SW 1271 (cell line): ENCODE measurements at places on chromosomes 3 and 15.

DNA sequence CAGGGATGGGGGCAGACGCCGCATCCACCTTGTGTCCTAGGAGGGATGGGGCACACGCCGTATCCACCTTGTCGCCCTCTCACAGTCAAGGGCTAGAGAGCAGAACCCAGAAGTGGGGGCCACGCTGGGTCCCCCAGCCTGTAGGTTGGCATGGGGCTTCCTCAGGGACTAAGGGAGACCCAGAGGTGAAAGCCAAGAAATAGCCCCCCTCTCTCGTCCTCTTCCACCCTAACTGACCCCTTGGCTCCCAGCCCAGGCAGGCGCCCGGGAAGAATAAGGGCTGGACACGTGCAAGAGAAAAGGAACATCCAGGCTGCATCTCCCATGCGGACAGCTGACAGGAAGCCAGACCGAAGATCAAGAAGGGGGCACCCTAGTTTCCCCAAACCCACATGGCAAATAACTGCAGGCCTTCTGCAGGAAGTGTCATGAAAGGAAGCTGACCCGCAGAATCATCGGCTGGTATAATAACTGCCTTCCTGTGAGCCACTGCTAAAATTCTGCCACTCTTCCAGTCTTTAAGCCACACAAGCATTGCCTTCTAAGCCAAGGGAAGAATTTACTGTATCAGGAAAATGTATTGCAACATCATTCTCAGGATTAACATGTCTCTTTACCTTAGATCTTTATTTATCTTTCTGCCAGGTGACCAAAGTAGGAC lies 38.5 kb upstream of the TFRC start:
- DNase-seq = no peak

GRCh38 chr15:52529940-52530339 lies 1.3 kb upstream of the MYO5A start:
- no peak for DNase-seq

DNA sequence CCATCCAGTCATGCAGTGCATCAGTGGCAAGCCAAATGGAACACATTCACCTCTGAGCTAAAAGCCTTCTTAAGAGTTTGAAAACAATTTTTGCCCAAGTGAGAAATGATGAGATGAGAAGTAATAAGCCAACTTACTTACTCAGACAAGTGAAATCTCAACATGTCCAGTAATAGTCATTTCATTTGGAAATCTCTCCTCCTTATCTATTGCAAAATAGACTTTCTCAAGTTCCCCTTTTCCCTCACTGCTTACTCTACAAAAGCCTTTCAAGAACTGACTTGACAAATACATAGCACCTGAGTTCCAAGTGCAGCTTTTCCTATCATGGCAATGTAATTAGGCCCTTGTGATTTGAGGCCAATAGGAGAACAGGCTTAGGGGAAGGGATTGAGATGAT lies 282.3 kb downstream of the SLC9A9 start:
- DNase-seq = no peak

DNA sequence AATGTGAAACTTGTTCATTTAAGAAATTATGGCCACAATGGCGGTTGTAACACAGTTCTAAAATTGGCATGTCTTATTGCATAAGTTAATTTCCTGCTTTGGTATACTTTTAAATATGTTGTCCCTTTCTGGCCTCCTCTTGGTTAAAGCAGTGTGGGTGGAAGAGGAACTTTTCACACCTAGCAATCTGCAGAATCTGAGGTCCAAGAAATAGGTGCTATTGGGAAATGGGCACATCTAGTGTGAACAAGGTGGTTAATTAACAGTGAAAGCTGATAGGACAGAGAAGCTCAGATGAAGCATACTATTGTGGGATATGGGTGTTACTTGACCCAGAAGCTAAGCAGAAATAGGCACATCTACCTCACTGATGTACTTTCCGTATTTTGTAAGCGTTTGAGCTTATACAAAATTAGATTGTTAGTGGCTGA lies 10.6 kb downstream of the CMC1 start:
- DNase-seq = no peak

GRCh38 chr15:63677778-63678177 lies 80.6 kb downstream of the FBXL22 start:
- DNase-seq = no peak

DNA sequence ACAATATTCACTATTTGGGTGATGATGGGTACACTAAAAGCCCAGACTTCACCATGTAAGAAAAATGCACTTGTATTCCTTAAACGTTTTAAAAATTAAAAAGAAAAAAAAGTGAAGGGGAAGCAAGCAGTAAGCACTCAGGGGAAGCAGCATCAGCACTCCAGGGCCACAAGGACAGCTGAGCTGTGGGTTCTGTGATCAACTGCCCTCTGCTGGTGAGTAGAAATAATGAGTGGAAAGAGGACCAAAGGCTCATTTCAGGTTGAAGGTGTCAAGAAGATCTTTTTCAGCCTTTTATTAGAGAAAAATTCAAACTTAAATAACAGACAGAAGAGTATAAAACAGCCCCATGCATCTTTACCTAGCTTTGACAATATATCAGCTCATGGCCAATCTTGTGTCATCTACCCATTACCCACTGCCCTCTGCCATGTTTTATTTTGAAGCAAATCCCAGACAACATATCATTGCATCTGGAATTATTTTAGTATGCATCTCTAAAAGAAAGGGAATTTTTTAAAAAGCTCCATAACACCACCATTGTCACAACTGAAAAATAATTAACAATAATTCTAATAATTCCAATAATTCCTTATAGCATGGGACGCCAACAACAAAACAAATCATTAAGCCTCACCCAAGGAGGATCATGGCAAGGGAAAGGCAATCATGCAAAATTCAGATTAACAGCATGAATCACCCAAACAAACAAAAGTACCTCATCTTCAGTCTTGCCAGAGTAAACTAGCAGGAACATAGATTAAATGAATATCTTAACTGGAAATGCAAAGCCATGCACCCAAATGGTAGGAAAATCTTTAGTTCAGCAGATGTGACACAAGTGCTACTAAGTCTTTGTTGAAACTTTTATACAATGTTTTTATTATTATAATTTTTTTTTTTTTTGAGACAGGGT lies 42.5 kb downstream of the TAMM41 start:
- peak; percentile 77 for DNase-seq

DNA sequence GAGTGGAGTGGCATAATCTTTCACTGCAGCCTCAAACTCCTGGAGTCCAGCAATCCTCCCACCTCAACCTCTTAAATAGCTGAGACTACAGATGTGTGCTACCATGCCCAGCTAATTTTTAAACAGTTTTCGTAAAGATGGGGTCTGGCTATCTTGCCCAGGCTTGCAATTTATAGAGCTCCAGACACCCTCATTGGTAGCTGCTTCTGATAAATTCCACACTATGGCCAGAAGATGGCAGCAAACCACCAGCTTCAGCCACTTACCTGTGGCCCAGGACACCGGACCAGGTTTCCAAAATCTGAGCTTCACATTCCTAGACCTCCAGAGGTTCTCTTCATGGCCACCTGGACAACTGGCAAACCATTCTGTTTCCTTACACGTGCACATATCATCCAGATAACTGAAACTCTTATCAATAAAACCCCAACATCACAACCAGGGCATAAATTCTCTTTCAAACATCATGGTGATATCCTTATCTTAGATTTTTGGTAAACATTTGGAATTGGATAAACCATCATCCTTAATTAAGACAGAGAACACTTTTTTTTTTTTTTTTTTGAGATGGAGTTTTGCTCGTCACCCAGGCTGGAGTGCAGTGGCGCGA lies 28.9 kb downstream of the FBXW12 start:
- DNase-seq = peak; percentile 19

DNA sequence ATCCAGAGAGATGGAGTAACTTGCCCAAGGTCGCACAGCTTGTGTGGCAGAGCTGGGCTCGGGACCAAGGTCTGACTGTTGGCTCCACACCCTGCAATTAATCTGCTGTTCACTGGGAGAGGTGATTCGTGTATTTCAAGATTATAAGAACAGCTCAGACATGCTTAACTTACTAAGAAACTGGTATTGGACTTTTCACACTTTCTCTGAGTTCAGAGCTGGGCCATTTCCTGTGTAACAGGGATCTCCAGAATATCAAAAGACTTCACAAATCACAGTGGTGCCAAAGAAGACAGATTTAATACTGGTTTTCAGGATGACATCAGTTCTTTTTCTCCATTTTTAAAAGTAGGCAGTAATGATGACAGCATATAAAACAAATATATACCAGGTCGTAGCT lies 156.8 kb upstream of the UBE2E1 start:
- DNase-seq = no peak

DNA sequence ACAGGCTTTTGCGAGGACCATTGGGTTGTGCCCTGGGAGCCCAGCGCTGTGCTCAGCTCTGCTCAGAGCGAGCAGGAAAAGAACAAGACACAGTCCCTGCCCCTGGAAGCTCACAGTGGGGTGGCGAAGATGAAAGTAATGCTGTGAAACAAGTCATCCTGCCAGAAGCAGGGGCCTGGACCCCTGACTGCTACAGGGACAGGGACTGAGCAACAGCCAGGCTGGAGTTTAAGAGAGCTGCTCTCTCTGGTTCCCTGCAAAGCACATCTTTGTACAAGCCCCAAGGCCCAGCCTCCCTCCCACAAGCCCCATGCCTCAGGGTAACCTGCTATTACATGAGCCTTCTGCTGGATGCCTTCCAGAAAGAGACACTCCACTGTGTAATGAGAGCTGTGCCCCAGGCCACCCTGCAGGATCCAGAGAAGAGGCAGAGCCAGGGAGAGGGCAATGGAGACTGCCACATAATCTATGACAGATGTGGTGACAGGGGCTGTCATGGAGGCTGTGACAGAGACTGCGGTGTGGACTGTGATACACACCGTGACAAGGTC lies 7.1 kb upstream of the HCN4 start:
- DNase-seq = no peak

GRCh38 chr15:87939848-87940457 lies 316.6 kb downstream of the NTRK3 start:
- no peak for DNase-seq

DNA sequence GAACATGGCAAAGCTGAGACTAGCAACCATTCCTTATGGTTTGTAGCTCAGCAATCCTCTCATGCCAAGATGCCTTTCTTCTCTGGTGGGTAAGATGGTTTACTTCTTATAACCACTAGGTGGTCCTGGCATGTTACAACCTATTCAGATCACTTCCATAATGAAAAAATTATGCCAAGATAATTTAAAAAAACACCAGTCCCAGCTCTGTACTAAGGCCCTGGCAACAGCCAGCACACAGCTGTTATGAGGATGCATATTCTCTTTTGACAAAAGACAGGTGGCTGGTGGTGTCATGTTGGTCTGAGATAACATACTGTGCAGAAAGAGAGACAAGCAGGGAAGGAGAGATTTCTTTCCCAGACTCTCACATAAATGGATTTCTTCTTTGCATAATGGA lies 65.7 kb upstream of the FRMD4B start:
- no peak for DNase-seq

- DNase-seq = no peak
These were observed 641.3 kb upstream of the ZNF385D start for GRCh38 chr3:22392286-22392685.

DNA sequence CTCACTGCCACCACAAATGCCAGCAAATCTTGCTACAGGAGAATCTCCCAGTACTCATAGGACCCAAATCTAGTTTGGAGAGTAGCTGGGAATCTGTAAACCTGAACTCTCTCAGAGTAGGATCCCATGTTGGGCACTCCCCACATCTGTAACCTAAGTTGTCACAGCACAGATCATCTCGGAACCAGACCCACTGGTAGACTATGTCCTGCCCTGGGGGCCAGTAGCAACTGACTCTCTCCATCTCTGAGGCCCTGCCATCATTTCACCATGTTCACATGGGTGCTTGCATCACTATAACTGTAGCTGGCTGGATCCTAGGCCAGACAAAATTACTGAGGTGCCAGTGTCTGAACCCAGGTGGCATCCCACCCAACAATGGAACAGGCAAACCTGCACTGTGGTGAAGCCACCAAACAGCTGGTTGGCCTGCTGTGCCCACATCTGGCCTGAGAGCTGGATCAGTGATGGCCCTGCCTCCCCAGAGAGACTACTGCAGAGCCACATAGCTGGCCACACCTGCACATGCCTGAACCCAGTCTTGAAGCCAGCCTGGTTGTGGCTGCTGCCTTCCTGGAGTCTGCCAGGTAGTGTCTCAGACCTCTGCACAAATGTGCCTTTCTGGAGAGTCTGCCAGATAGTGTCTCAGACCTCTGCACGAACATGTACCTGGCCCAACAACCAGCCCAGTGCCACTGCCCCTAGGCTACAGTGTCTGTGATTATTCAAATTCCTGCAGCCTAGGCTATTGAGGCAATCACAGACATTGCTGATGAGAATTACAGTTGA lies 82.0 kb downstream of the ISL2 start:
- no peak for DNase-seq

- no peak for DNase-seq
These were observed 72.6 kb downstream of the CHST2 start for GRCh38 chr3:143192193-143192592.
